ENCODE measurements at places on chromosomes 3 and 15.
A peak's percentile ranks its signal among the peaks of the same experiment; 100 is the strongest.

DNA sequence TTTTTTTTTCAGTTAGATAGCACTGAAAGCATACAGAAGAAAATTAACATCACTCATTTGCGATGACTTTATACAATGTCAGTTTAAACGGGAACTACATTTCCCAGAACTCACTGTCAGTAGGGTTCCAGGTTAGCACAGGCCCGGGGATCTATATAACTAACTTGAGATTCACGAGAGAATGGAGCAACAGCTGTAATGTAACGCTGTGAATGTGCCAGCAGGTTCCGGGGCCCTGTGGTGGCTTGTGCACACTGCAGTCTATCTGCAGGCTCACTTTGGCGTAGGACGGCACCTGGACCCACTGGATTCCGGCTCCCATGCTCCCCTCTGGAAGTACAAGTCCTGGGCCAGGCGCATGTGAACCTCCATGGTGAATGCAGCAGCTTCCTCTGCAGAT is 19.4 kb downstream of the CCR1 start:
- no peak for DNase-seq

GRCh38 chr15:60551147-60551780 is 72.3 kb upstream of the ICE2 start:
- peak; percentile 69 for DNase-seq

DNA sequence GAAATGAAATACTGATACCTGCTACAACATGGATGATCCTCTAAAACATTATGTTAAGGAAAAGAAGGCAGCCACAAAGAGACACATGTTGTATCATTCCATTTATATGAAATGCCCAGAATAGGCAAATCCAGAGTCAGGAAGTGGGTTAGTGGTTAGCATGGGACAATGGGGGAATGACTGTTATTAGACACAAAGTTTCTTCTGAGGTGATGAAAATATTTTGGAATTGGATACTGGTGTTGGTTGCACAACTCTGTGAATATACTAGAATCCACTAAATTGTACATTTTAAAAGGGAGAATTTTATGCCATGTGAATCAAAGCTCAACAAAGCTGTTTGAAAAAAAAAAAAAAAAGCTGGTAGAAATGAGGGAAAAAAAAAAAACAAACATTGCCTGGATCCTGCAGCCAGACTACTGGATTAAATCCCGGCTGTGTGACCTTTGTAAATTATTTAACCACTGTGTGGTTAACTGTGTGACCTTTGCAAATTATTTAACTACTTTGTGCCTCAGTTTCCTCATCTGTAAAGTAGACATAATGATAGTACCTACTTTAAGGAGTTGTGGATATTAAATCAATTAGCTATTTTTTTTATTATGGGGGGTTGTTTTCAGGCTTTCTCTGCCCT is 75.6 kb upstream of the PRICKLE2 start:
- no peak for DNase-seq

- DNase-seq = no peak
Measured at GRCh38 chr15:58795825-58796224, 24.7 kb downstream of the MINDY2 start.

- DNase-seq = no peak
Measured at GRCh38 chr15:99603828-99604227, 38.0 kb downstream of the MEF2A start.

- DNase-seq = no peak
Measured at GRCh38 chr3:53525765-53526703, 31.6 kb downstream of the CACNA1D start.

- no peak for DNase-seq
Measured at GRCh38 chr15:65384505-65384894, 6.7 kb upstream of the IGDCC3 start.

DNA sequence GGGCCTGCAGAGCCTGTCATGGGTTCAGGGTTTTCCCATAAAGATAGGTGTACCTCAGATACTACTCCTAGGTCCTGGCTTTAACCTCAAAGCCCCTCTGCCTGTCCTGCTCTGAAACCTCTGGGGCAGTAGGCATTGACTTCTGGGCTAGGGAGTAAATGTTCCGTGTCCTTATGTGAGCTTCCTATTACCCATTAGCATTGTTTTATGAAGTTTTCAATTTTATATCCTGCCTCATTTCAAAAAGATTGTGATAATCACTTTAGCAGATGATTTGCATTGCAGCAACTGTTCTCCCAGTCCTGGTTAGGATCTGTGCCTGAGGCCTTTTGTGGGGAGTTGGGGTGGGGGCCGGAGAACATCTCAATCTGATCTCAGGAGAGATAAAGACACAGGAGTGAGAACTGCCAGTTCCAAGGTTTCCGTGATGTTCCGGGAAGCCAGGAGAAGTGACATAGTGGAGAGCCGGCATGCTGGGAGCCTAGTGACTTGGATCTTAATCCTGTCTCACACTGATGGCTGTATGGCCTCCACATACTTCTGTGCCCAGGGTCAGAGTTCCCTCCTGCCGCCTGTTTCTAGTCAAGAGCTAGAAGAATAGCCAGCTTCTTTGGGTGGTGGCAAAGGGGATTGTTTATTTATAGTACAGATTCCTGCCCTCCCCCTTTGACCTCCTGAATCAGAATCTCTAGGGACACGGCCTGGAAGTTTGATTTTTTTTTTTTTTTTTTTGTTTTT is 10.6 kb downstream of the TPM1 start:
- DNase-seq = no peak

DNA sequence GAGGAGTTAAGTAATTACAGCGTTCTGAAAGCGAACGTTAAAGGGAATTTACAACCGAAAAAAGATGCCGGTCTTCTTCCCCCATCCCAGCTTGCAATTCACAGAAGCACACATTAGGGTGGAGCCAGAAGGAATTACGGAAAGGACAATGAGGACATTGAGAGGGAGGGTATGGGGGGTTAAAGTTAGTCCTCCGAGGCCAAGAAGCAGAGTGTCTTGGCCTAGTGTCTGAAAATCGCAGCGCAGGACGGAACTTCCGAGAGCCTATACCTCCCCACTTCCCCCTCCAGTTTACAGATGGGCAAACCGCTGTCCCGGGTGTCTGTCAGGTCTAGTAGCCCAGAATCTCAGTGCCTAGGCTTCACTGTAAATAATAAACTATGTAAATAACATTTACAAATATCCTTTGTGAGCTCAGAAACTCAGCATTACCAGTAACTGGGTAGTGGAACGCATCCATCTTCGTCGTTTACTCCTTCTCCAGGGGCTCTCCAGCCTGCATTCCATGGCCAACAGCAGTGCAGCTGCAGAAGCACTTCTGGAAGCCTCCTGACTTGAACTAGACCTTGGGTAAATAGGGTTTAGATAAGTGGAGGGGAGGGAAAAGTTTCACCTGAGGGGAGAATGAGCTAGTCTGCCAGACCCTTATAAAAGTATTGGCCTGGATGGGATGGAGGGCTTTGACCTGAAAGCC is 922 bp downstream of the ADPRH start:
- DNase-seq = no peak

GRCh38 chr3:13197795-13198194 is 124.6 kb upstream of the IQSEC1 start:
- no peak for DNase-seq

DNA sequence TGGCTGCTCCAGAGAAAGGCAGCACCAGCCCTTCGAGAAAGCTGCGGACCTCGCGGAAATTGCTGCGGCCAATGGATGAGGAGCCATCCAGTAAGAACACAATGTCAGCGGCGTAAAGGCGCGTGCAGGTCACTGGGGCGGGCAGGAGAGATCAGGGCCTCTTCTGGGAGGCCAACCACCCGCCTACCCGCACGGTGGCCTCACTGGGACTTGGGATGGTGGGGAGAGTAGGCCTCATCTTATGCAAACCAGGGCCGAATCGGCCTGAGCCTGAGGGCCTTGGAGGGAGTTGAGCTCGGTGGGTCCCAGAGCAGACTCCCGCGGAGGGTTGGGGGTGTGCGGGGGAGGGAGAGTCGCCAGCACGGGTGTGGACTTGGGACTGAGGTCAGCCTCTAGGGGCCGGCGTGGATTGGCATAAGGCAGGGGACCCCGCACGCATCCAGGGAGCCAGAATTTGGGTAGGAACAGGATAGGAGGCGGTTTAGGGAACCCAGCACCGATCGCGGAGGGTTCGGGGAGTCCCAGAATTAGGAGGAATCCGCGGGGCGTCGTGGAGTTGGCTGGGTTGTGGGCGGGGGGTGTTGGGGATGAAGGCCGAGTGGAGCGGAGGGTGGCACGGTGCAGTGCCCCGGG is 596 bp downstream of the COL7A1 start:
- no peak for DNase-seq

GRCh38 chr3:2931265-2931664 is 178.9 kb downstream of the IL5RA start:
- DNase-seq = no peak

GRCh38 chr3:33152363-33153360 is 38.8 kb downstream of the CRTAP start:
- DNase-seq = no peak

Measured in GM12878 (cell line).